ENCODE measurements at places on chromosomes 3 and 15.

DNA sequence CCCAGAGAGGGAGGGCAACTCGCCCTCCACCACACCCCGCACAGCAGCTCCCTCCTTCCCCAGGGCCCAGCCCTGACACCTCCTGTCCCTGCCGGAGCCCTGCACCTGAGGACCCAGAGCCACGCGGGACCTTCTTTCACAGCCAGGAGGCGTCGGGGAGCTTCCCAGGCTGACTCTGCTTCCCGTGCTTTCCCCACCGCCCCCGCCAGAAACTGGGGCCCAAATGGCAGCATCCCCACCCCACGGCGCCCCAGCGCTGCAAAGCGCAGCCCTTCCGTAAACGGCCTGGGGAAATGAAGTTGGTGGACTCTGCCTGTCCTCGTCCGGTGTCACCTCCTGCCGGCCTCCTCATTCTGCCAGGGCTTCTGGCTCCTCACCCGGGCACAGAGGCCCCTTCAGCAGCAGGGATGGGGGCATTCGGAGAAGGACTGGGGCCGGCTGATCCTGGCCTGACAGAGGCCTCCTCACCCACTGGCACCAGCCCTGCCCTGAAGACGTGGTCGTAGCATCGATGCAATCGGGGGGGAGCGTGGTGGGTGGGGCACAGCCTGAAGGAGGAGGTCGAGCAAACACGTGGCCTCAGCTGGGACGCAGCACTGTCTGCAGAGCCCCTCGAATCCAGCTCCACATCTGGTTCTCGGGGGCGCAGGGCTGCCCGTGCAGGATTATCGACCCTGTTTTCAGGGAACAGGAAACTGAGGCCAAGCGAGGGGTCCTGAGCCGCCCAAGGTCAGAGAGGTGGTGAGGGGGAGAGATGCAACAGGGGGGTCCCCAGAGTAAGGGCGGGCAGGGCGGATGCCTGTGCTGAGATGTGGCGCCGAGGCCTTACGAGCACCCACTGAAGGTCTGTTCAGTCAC, 235.4 kb downstream of the XXYLT1 start:
- DNase-seq: no peak

DNA sequence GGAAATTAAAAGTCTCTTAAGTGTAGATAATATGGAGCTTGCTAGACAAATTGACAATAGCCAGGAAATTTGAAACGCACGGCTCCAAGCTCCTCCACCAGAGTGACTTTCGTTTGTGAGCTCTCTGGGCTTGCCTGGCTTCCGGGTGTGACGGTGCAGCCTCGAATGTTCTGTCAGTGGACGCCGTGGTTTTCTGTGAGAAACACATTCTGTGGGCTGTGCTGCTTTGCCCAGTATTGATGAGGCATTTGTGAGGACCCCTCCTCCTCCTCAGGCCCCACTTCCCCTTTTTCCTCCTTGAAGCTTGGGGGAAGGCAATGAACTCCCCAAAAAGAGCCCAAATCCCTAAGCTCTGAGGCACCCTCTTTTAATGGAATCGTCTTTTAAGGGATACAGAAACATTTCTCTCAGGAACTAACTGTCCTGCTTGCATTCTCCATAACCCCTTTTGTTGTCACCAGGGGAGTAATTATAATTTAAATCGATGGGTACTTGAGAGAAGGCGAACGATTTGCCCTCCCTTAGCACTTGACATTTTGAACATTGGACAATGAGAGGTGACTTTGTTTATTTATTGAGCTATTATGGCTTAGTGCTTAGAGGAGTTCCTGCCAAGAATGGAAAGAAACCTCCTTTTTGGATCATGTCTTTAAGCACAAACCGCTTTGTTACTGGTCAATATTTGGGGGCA, 40.8 kb downstream of the POLR2M start:
- no peak for DNase-seq

- no peak for DNase-seq
Observed at GRCh38 chr3:118977118-118977517, 57.5 kb downstream of the IGSF11 start.

GRCh38 chr3:148727231-148727630, 29.5 kb downstream of the AGTR1 start:
- no peak for DNase-seq

- DNase-seq: no peak
Observed at GRCh38 chr15:58854593-58854992, 78.9 kb downstream of the SLTM start.

DNA sequence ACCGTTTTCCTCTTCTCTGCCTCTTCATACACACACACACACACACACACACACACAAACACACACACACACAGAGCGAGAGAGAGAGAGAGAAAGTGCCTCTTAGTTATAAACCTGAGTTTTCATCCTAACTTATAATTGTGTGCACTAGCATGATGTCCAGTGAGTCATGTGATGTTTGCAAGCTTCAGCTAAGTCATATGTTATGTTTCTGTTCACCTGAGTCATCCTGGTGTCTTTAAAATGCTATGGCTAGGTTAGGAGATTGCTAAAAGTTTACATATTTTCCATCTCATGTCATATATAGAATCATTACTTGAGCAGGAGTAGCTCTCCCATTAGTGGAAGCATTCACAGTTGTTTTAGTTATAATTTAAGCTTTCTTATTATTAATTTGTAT, 155.8 kb downstream of the EPHA6 start:
- no peak for DNase-seq
